ENCODE measurements at places on chromosomes 6 and 20.
A peak's percentile ranks its signal among the peaks of the same experiment; 100 is the strongest.

DNA sequence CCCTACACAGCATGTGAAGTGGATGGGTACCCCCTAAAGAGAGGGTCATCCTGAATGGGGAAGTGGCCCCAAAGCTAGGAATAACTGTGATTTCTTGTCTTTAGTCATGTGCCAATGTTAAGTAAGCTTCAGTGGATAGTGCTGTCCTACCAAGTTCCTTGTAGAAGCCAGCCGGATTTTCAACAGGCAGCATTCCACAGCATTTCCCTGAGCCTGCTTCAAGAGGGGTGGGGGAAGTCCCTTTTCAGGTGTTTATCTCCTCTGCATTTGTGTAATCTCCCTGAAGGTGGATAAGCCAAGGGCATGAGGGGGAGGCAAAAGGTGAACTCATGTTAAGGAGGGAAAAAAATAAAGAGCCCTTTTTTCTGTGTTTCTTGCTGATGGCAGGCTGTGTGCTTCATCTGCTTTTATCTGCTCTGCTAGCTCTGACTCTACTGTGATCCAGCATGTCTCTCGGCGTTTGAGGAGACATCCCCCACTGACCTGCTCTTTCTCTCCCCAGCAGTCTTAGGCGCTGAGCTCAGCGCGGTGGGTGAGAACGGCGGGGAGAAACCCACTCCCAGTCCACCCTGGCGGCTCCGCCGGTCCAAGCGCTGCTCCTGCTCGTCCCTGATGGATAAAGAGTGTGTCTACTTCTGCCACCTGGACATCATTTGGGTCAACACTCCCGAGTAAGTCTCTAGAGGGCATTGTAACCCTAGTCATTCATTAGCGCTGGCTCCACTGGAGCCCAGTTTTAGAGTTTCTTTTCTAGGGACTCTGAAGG, 1.9 kb downstream of the EDN1 start:
- DNase-seq = no peak

GRCh38 chr6:126233192-126233591, 106.7 kb upstream of the CENPW start:
- DNase-seq = no peak

DNA sequence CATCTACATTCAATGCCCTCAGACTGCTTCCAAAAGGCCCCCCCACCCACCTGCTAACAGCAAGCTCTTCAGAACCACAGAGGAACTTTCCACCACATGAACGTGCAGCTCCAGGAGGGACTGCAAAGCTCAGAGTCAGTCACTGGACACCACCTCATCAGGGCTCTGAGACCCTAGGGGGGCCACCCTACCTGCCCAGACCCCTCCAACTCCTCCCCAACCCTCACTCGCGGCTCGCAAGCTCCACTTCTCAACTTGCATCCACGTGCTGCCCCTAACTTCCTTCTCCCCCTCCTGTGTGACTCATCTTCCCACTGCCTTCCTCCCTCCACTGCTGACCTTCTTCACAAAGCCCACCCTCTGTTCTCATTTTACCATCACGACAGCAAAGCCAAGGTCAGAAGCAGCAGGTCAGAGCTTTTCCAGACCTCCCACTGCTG, 6.5 kb downstream of the MBOAT1 start:
- DNase-seq = no peak

GRCh38 chr6:111818539-111819226, 54.6 kb downstream of the FYN start:
- DNase-seq = no peak

DNA sequence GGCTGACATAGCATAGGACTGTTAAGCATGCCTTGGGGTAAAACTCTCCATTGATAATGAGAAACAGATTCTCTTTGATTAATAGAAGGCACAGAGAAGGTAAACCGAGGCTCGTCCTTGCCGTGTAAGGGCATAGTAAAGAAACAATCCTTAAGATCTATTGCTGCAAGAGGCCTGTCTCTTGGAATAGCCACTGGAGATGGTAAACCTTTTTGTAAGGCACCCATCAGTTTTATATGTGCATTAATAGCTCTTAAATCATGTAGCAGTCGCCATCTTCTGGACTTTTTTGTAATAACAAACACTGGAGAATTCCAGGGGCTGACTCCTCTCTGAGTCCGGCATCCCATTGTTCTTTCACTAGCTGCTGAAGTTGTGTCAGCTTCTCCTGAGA, 8.4 kb upstream of the ABHD12 start:
- no peak for DNase-seq

- no peak for DNase-seq
These were observed 6.9 kb downstream of the RSPO4 start for GRCh38 chr20:995170-995569.

- DNase-seq = no peak
These were observed 5.0 kb upstream of the LSM14B start for GRCh38 chr20:62117362-62117646.

DNA sequence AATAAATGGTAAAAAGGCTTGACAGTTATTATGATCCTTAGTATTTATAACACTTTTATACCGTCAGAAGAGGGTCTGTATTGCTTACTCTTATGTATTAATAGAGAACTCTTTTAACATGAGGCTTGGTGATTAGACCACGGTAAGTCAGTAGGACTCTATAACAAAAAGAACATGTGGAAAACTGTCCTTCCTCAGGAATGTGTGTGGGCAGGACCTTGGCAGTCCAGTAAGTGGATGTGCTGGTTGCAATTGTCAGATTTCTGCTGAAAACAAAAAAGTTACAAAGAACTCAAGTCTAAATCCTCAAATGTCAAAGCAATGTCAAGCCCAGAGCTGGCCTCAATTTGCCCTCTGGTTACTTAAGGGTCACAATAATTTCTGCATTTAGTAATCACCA, 81.1 kb downstream of the PLCG1 start:
- no peak for DNase-seq

GRCh38 chr6:127517693-127518092, 1.4 kb downstream of the MTCL3 start:
- no peak for DNase-seq

DNA sequence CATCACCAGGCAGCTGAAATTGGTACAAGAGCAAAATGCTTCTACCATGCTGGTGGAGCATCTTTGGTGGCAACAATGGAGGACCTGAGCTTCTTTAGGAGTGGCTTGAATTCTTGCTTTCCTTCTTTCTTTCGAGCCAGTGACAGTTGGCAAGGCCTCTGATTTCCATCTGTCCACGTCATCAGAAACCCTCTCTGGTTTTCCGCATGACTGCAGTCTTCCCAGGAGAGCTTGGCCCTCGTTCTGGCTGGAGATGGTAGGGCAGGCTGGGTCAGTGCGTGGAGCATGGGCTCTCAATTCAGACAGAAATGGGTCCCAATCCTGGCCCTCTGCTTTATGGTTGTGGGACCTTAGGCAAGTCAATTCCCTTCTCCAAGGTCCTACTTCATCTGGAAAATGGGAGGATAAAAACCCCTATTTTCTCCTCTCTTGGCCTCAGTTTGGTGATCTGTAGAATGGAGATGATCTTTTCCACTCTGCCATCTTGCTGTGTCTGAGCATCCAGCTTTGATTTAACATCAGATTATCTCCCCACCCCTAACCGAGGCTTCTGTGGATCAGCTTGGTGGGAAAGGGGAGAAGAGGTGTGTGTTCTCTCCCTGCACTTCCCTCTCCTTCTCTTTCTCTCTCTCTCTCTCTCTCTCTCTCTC, 3.6 kb upstream of the BPIFB1 start:
- DNase-seq = no peak

DNA sequence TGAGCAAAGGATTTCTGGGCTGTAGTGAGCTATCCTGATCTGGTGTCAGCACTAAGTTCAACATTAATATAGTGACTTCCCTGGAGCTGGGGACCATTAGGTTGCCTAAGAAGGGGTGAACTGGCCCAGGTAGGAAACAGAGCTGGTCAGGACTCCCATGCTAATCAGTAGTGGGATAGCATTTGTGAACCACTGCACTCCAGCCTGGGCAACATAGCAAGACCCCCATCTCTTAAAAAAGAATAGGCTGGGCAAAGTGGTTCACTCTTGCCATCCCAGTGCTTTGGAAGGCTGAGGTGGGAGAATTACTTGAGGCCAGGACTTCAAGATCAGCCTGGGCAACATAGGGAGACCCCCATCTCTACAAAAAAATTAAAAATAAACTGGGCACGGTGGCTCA, 39.3 kb downstream of the BAK1 start:
- no peak for DNase-seq

GRCh38 chr20:58169450-58169849, 59.0 kb downstream of the ANKRD60 start:
- DNase-seq = no peak

DNA sequence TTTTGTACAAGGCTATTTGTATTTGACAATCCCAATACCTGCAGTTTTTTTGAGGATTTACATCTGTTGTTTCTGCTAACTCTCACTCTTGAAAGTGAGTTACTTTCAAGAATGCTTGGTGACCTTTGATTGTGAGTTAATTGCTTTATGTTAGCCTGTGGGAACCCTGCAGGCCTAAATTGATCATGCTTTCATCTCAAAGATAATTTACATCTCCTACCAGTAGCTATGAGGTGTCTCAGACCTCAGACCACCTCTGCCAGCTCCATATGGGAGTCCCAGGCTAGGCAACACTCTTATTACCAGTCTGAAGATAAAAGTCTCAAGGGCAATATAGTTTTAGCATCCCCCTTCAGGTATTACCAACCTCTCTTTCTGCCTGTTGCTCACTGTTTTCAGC, 116.4 kb upstream of the THEMIS start:
- no peak for DNase-seq

- DNase-seq = no peak
These were observed 122.8 kb downstream of the TASP1 start for GRCh38 chr20:13515796-13516558.

- peak; percentile 69 for DNase-seq
These were observed 219.3 kb downstream of the ARHGAP18 start for GRCh38 chr6:129490521-129491255.

GRCh38 chr6:5080574-5080973, 4.6 kb upstream of the PPP1R3G start:
- no peak for DNase-seq

GRCh38 chr6:150510576-150510975, 89.1 kb upstream of the PLEKHG1 start:
- DNase-seq = no peak

GRCh38 chr6:167548451-167548850, 223.6 kb downstream of the TTLL2 start:
- DNase-seq = no peak

DNA sequence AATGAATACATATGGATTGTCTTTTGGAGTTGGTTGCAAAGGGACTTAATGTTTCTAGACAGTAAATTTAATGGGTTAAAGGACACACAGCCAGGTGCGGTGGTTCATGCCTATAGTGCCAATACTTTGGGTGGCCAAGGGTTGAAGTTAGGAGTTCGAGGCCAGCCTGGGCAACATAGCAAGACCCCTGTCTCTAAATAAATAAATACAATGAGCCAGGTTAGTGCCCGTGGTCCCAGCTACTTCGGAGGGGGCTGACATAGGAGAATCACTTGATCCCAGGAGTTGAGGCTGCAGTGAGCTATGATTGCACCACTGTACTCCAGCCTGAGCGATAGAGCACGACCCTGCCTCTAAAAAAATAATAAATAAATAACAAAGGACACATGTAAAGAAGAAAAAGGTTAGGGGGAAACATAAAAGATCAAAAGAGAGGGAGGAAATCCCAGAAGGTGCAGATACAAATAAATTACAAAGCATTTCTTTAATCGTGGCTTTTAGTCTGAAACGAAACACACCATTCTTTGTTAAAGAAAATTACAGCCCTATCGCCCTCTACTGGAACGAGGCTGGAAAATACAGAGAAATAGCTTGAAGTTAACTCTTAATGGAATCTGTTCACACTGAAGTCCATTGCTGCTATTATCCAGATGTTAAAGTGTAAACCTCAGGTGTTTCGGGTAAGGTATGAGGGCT, 42.6 kb upstream of the SCML4 start:
- peak; percentile 29 for DNase-seq

DNA sequence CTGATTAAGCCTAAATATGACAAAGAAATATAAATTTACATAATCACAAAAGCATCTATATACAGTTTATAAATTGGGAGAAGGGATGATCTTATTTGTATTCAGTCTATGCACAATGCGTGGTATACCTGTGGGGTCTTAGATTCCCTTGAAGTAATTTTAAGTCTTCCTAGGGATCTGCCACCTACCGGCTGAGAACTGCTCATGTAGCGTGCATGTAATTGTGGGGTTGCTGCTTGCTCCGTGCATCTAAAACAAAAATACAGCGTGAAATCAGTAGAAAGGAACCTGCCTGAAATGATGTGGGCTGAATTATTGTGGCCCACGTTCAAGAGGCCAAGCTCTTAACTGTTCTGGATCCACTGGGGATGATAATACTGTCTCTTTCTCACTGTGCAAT, 187.3 kb downstream of the MBOAT1 start:
- DNase-seq = no peak

- DNase-seq = no peak
These were observed 40.6 kb downstream of the GCNT2 start for GRCh38 chr6:10561611-10562199.

GRCh38 chr6:85118233-85118632, 331.6 kb upstream of the NT5E start:
- no peak for DNase-seq

GRCh38 chr6:157551041-157551832, 170.2 kb downstream of the ZDHHC14 start:
- DNase-seq = no peak

- no peak for DNase-seq
These were observed 194.4 kb downstream of the TMEM200A start for GRCh38 chr6:130560231-130560630.

GRCh38 chr6:7879980-7880717, 30.4 kb downstream of the TXNDC5 start:
- DNase-seq = no peak

DNA sequence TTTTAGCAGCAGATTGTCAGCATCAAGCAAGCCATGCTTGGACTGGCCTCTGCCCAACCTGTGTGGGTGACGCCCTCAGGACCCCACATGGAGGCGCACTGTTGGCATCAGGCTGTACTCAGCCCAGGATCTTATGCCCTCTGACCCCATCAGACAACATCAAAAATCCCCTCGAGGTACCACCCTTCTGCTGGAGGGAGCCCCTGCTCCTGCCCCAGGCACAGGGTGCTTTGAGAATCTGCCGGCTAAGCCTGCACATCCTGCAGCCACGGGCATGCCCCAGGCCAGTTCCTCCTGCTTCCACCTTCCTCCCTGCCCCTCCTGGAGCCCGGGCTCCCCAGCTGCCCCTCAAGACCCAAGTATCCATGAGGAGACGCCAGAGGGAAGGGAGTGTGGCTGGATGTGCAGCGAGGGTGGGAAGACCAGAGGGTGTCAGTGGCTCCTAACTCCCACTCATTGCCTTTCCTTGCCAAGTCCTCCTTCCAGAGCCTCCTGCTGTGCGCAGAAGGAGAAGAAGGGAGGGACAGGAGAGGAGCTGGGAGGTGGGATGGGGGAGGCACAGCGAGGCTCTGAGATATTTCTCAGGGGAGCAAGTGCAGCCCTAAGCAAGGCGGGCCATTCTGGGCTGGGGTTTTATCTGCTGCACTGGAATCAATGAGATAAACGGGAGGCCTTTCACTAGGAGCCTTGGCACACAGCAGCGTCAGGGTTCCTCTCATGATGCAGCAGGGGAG, 77.4 kb upstream of the CST7 start:
- no peak for DNase-seq

GRCh38 chr20:50013976-50014375, 31.2 kb downstream of the SNAI1 start:
- DNase-seq = no peak

All from stimulated activated CD8-positive, alpha-beta memory T cell treated with anti-CD3 and anti-CD28 coated beads, Interleukin-7, amount 100 ng/mL, for 4 hours (primary cell).